SW 1271 (cell line): ENCODE measurements at places on chromosomes 12 and 14.

- DNase-seq = no peak
Observed at GRCh38 chr12:54991161-54991990, 6.8 kb upstream of the TESPA1 start.

GRCh38 chr12:93127582-93128331, 198.7 kb upstream of the EEA1 start:
- DNase-seq = no peak

DNA sequence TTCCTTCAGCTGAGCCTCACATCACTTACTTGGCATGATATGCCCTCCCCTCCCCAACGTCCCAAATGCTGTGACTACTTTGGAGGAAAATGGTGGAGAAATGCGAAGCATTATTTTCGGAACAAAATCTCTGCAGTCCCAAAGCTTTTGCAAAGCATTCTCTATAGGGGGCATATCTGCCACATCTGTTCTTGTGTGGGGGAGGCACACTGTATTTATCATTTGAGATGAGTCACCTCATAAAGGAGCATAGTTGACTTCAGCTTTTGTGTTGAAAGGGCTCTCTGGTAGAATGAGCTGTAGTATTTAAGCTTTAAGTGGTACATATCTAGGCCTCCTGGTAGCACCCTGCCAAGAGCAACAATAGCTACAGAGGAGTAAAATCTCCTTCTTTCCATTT, 447.5 kb downstream of the ADAMTS20 start:
- no peak for DNase-seq

- no peak for DNase-seq
Observed at GRCh38 chr14:63454863-63455622, 88.1 kb downstream of the PPP2R5E start.
